Renal cortical epithelial cell (primary cell): ENCODE measurements at places on chromosomes 12 and 14.

DNA sequence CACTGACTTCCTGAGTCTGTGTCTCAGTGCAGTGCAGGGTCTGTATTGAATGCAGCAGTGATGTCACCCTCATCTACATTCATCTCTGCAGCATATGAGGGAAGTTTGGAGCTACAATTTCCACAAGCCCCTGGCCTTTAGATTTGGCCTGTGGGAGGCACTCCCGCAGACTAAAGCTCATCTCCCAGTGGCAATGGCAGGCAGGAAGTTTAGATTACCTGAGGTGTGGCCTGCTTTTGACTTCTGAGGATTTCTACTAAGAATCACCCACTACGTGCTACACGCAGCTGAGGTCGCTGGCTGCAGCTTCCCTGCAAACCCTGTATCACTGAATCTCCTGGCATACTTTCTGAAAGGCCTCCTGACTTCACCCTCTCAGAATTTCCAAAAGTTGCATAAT is 202.2 kb upstream of the PRKD1 start:
- no peak for DNase-seq

- no peak for DNase-seq
Measured at GRCh38 chr12:57430112-57430930, 522 bp downstream of the R3HDM2 start.

DNA sequence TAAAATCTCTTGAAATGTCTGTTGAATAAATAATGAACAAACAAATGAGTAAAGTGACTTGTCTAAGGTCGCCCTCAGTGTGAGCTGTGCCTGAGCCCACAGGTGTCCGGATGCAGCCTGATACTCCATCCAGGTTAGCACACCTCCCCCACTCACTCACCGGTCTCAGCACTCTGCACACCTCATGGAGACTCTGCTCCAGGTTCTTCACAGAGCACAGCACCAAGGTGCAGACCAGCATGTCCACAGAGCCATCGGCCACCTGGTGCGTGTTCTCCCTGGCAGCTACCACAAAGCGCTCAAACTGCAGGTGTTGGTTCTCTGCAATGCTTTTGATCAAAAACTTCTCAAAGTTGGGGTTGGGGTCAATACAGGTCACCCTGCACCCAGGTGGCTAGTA is 4.1 kb upstream of the KRT7 start:
- no peak for DNase-seq

- peak; percentile 67 for DNase-seq
Measured at GRCh38 chr12:109873653-109874052, 6.7 kb downstream of the GLTP start.

GRCh38 chr14:34660796-34661195 is 30.8 kb upstream of the SNX6 start:
- no peak for DNase-seq

DNA sequence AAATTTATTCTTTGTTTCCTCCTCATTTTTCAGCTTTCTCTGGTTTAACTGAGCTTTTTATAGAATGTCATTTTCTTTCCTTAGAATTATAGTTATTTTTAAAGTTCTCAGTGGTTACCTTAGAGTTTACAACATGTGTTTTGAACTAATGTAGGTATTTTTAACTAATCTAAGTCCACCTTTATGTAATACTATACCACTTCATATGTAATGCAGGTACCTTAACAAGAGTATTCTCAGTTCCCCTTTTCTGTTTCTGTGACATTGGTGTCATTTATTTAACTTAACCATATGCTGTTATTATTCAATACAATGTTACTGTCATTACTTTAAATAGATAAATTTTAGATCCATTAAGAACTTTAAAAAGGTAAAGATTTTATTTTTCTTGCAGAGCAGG is 30.3 kb upstream of the KCNC2 start:
- DNase-seq = no peak

DNA sequence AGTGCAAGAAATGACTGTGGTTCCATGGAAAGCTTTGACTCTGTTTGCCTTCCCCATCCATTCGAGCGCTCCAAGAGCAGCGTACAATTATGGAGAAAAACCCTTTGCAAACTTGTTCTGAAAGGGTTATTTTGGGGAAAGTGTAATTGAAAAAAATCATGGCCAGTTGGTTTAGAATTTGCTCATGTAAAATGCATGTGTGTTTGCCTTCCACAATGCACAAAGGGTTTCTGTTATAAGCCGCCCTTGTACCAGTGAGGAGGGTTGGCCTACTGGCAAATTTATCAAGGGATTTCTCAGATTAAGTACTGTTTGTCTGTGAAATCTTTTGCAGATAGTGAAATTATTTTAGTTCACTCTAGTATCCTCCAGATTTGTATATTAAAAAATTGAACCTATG is 62.7 kb upstream of the PELI2 start:
- DNase-seq = no peak

- DNase-seq = peak; percentile 40
Measured at GRCh38 chr12:82524641-82525040, 162.1 kb upstream of the TMTC2 start.

- DNase-seq = no peak
Measured at GRCh38 chr12:93925585-93926205, 222.7 kb upstream of the PLXNC1 start.

- peak; percentile 85 for DNase-seq
Measured at GRCh38 chr12:9869307-9870161, at the start of gene CLEC2B. TSS of gene CLEC2B (minus strand) at chr12:9869354.

DNA sequence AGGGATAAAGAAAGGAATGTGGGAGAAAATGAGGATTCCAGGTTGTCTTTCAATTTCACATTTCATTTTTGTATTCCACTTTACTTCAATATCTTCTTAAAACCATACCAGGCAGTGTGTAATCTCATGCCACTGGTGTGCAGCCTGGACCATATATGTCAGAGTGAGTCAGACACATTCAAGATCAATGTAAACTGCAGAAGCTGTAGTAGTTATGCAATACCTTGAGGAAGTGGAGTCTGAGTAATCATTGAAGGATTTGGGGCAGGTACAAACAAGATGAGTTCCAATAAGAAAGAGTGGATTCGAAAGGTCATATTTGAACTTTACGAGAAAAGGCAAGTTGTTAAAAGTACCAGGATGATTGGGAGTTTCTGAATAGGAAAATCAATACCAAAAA is 14.1 kb downstream of the PLCZ1 start:
- DNase-seq = peak; percentile 93

- DNase-seq = no peak
Measured at GRCh38 chr12:79764641-79765040, 73.9 kb upstream of the PAWR start.

- DNase-seq = no peak
Measured at GRCh38 chr14:72743626-72744025, 150.3 kb downstream of the DPF3 start.

- no peak for DNase-seq
Measured at GRCh38 chr14:54535646-54536045, 25.9 kb downstream of the CGRRF1 start.

DNA sequence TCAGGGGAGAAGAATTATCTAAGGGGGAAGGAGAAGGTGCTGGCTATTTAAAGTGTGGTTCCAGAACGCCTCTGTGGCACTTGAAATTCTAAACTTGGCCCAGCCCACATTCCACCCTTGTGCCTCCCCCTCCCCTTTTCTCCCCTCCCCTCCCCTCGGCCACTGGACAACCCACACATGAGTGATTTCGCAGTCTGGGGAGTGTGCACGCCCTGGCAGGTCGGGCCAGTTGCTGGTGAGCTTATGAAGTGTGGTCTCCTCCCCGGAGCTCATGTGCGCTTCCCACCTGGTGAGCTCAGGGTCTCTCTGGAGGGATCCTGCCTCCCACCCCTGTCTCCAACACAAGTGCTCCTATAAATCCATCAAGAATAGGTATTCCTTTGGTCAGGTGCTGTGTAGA is at the start of gene SLC6A13:
TSS of gene SLC6A13 (minus strand) at position 20 of the 400 bp plus-strand sequence. CDS start 2,784 bp downstream, outside the sequence.
- peak; percentile 75 for DNase-seq

- peak; percentile 11 for DNase-seq
Measured at GRCh38 chr14:88749139-88749538, 43.6 kb downstream of the EML5 start.

- DNase-seq = no peak
Measured at GRCh38 chr12:32418903-32419519, 19.7 kb downstream of the FGD4 start.

GRCh38 chr12:32457251-32458025 is 58.1 kb downstream of the FGD4 start:
- no peak for DNase-seq

DNA sequence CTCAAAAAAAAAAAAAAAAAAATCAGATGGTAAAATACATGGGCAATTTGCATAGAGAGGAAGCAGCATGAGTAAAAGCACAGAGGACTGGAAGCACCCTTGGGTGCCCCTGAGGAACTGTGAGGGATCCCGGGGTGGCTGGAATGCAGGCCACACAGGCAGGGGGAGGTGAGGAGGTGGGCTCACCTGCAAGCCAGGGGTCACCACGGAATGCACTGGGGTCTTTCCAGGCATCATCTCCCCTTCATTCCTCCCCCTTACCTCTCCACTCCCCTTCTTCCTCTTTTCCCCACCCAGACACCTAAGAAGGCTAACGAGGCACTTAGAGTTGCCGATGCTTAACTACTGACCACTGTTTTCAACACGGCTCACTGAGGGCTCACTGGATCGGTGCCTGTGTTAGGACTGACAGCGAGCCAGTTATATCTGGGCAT is 14.4 kb upstream of the HIP1R start:
- DNase-seq = no peak

- no peak for DNase-seq
Measured at GRCh38 chr14:87656315-87656714, 336.7 kb downstream of the GALC start.

GRCh38 chr14:58730792-58731464 is 93.2 kb downstream of the DACT1 start:
- DNase-seq = peak; percentile 84

DNA sequence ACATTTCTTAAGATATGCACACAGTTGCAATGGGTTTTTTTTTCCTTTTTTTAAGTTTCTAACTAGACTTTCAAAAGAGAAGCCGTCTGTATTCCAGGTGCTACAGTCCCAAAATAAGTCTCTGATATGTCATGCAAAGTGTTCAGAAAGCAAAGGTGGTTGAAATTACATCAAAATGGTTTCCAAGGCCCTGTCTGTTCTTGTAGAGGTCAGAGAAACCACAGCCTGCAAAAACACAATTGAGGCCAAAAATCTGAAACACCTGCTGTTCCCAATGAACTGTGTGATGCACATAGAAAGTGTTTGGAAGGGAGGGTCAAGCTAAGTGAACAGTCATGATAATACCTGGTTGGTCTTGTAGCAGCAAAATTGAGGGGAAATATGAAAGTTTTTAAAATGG is 91.0 kb downstream of the VRK1 start:
- no peak for DNase-seq

DNA sequence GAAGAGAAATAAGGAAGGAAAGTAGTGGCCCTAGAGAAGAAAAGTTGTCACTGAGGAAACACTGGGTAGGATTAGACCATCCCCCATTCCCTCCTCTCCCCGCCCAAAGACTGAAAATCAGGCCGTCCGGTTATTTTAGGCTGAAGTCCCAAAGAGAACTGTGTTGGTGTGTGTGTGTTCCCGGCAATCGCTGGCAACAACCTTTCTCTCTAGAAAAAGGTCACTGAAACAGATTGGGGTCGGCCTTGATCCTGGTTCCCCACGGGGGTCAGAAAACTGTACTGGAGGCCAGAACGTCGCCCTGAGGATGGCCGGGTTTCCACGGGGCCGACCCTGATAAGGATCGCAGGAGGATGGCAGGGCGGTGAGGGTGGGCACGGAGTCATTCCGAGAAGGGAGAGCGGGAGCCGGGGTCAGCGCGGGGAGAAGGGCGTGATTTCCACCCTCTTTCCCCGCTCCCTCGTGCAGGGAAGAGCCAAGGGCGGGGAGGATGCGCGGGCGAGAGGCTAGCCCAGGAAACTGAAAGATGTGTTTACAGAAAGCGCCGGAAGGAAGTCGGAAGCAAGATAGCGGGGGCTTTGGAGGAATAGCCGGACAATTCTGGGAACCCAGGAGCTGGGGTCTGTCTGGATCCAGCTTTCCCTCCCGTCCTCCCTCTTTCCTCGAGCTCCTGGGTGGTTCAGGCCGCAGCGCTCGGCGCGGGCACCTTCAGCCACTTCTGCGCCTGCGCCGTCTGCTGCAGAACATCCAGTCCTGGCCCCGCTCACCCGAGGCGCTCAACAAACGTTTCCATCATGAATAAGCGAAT is 25.3 kb upstream of the SPTLC2 start:
- peak; percentile 29 for DNase-seq

DNA sequence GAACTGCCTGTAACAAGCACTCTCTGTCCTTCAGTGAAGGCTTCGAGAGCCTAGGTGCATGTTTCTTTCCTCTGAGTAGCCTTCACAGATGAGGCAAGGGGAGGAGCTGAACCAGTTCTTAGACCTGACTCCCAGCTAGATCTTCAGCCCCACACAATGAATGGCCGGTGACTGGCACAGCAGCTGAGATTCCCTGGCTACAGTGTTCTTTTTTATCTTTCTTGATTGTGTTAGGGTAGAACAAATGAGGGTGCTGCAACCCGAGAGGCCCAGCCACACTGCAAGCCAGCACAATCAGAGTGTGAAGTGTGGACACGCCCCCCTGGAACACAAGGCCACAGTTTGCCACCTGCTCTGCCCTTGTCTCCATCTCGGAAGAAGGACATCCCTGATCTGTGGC is 19.1 kb upstream of the COL2A1 start:
- DNase-seq = no peak

DNA sequence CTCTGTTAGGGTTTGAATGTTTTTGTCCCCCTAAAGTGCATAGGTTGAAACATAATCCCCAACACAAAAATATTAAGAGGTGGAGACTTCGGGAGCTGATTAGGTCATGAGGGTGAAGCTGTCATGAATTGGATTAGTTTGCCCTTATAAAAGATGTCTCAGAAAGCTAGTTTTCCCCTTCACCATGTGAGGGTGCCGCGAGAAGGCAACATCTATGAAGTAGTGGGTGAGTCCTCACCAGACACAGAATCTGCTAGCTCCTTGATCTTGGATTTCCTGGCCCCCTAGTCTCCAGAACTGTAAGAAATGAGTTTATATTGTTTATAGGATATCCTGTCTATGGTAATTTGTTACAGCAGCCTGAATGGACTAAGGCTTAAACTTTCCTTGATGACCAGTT is 301.5 kb upstream of the ATP2B1 start:
- no peak for DNase-seq

DNA sequence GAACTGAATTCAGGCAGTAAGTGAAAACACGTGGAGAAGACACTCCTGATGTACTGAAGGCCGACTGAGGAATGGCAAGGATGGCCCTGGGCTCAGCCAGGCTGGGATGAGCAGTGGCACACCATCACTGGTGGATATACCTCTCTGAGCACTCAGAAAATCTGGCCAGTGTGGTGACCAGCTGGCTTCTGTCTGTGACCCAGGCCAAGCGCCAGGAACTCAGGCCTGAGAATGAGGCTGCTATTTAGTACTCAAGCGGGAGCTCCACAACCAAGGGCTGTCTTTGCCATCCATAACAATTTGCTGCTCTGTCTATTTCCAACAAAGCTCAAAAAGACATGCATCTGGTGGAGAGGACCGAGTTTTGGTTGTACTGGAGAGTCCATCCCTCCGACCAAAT is 586.3 kb downstream of the BCL11B start:
- DNase-seq = no peak
